Astrocyte of the spinal cord (primary cell): ENCODE measurements at places on chromosomes 2 and 18.

DNA sequence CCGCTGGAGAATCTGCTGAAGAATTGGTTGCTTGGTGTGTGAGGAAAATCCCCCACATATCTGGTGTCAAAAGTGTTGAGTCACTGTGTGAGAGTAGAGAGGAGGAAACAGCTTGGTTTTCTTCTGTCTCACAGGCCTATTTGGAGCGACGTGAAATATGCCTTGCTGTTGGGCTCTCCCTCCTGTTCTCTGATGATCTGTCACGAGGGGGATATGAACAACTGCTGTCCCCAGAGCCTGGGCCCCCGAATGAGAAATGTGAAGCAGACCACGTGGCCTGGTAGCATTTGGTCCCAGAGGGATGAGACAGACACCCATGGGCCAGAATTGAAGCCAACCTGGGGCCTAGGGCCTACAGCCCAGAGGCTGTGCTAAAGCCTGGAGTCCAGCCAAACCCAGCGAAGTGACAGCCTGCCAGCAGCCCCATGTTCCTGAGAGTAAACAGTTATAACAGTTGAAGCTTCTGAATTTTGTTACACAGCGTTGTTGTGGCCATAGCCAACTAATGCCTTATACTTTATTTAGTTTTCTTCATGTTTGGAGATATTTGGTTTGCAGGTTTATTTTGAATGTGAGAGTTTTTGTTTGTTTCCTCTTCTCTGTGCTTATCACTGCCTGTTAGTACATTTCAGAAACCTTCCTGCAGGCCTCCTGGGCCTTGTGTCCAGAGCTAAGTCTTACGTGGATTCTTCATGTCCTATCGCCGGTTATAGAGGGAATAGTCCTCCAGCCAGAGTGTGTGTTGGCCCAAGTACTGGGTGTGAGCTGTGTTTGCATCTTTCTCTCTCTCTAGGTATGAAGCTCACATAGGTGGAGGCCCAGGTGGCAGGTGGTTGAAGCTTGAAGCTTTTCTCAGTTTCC lies 18.7 kb upstream of the COLEC12 start:
- peak; percentile 49 for DNase-seq

DNA sequence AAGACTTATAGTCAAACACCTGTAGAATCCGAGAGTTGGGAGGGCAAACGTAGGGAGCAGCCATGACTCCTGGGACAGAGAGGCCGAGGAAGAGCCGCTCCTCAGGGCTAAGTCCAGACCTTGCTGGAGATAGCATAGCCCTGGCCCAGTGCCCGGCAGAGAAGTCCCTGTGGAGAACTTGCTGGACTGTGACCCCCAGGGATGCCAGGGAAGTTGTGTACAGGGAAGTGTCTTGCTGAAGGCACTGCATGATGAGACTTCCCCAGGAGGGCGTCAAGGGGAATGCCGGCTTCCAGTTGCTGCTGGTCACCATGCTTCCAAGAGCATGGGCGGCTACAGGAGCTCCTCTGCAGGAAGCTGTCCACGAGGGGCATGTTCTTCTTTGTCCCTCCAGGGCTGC lies 8.6 kb upstream of the CNDP1 start:
- no peak for DNase-seq

- DNase-seq, result no peak
Measured at GRCh38 chr18:77323640-77324299, 74.1 kb downstream of the GALR1 start.

DNA sequence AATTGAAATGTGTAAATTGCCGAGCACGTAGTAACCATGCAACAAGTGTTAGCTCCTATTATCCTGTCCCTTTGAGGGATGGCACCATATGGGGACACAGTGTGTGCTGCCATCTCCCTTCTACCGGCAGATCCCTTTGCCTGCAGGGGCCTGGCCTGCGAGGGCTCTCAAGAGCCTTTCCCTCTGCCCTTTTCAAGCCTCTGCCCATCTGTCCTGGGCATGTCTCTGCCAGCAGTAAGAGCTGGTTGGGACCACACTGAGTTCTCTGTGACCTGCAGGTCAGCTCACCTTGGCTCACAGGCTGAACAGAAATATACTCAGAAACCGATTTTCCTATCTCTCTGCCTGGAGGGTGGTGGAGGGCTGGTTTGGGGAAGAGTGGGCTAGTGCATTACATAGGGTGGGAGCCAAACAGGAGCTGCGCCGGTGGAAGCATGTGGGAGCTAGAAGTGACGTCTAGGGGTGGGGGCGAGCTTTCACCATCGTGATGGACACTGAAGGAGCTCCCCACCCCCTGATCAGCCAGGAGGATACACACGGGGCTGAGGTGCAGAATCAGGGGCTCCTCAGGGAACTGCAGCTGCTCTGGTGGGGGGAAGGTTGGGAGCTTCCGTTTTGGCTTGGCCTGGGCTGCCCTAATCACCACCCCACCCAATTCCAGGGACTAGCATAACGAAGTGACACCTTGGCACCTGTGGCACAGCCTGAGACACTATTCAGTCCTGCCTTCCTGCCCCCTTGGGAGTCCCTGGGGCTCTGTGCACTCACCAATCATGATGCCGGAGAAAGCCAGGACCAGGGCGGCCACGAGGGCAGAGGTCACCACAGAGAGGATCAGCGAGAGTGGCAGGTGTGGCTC lies 109.7 kb downstream of the CLIP4 start:
- DNase-seq, result no peak

DNA sequence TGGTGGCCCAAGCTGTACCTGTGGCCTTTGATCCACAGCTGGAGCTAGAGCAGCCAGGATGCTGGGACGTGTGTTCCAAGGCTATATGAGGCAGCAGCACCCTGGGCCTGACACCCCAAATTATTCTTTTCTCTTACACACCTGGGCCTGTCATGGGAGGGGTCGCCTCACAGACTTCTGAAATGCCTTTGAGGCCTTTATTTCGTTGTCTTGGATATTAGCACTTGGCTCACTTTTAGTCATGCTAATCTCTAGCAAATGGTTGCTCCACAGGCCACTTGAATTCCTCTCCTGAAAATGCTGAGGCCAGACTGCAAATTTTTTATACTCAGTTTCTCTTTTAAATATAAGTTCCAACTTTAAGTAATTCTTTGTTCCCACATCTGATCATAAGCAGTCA lies 22.0 kb upstream of the IL1R2 start:
- no peak for DNase-seq

DNA sequence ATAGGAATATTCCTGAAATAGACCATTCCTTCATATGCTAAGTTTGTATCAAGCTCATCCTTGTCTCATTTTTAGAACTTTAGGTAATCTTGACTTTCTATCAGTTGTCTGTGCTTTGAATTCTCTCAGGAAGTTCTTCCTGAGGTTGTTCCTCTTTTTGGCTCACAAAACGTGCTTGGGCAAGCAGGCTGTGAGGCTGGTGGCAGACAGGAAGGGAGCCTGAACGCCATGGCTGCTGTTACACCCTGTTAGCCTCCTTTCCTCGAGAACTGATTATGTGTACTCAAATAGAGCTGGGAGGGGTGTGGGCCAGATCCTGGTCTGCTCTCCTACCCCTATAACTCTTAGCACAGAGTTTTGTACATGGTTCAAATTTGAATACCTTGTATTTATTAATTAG lies 136.4 kb upstream of the CELF4 start:
- DNase-seq, result no peak

DNA sequence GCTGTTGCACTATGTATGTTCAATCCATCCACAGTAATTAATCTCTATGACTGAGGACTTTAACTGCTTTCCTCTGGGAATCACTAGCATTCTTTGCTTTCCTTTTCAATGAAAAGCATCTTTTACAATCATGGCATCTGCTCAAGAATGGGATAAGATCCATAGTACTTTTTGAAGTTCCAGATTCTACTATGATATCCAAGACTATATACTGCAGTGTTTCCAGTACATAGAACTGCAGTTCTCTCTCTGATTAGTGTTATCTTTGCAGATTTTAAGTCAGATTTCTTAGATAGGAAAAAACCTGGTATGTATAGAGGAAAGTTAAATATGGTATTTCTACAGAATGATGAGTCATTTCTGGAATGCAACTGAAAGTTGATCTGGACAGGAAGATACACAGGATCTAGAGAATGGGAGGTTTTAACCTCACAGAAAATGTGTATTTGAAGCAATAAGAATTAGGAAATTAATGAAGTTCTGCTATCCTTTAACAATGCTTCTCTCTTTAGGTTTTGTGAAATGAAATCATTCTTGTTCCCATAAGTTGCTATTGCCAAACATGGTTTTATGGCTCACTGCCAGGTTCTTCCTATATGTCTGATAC lies 670.7 kb downstream of the ERBB4 start:
- peak; percentile 54 for DNase-seq
